Epithelial cell of prostate (primary cell): ENCODE measurements at places on chromosomes 2 and 18.

- DNase-seq = peak; percentile 90
Observed at GRCh38 chr2:152421521-152422370, 86.8 kb downstream of the FMNL2 start.

- no peak for DNase-seq
Observed at GRCh38 chr2:26913999-26914658, 56.3 kb upstream of the MAPRE3 start.

DNA sequence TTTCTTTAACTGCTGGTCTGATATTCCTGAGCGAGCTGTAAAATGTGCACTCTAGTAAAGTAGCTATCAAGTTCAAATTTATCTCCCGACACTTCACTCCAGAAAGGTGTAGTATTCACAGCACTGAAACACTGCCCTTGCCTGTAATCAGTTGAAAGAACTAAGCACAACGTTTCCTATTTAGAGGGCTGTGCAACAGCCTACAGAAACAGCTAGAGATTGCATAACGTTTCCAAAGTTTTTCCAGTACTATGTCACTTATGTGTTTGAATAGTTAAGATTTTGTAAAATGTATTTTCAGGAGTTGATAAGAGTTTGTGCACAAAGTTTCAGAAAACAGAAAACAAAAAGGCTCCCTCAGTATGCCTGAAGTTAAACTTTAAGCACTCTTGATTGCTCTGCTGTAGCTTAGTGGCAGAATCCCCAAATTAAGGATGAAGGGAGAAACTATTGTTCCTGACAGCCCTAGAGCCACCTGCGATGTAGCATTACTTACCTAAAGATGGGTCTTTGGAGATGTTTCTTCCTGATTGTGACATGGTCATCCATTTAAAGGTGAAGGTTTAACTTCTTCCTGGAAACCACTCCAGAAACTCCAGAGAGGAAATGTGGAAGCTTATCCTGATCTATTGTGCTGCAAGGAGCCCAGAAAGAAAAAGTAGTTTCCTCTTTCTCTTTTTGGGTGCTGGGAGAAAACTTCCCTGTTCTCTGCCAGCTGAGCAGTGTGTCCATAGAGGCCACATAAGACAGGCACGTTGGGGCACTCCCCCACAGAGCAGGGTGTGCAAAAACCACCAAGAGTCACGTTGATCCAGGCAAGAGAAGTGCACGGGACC lies 536 bp downstream of the PDE1A start:
- no peak for DNase-seq

DNA sequence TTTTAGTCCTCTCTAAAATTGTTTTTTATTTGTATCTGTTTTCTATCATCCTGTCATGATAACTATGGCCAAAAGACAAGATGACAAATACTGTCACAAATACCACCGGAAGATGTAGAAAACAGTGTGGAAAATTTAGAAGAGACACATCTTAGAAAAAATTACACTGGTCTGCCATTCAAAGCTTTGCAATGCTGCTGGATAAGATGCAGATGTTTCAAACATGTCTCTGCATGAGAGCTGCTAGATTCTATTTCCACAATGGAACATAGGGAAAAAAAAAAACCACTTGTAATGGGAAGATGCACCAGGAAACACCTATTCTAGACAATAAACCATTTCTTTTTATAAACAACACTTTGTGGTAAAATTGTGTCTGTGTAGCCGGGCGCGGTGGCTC lies 5.8 kb upstream of the TAF1B start:
- DNase-seq = no peak

GRCh38 chr2:85011747-85012146 lies 40.8 kb downstream of the KCMF1 start:
- no peak for DNase-seq

GRCh38 chr18:22254088-22254487 lies 84.7 kb downstream of the GATA6 start:
- DNase-seq = no peak

- DNase-seq = no peak
Observed at GRCh38 chr2:240916571-240917008, 10.5 kb downstream of the CROCC2 start.

DNA sequence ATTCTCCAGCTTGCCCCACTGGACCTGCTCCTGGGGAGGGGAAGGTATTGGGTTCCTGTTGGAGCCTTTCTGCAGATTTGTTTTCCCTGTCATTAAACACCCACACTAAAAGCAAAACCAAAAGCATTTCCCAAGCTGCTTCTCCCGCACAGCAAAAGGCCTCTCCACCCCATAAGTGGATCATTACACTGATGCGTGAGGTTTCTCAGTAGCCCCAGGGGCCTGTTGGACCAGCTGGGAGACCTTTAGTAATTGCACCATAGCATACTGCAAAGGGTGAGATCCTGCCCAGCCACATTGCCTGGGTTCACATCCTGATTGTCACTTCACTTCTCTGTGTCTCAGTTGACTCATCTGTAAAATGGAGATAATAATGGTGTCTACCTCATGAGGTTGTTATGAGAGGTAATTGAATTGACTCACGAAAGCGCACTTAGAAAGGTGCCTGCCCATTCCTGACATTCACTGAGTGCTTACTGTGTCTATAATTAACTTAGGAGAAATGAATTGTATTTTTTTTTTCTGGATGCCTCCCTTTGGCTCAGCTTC lies 43.9 kb downstream of the TOGARAM2 start:
- no peak for DNase-seq

GRCh38 chr18:5984245-5984644 lies 88.9 kb upstream of the TMEM200C start:
- no peak for DNase-seq

DNA sequence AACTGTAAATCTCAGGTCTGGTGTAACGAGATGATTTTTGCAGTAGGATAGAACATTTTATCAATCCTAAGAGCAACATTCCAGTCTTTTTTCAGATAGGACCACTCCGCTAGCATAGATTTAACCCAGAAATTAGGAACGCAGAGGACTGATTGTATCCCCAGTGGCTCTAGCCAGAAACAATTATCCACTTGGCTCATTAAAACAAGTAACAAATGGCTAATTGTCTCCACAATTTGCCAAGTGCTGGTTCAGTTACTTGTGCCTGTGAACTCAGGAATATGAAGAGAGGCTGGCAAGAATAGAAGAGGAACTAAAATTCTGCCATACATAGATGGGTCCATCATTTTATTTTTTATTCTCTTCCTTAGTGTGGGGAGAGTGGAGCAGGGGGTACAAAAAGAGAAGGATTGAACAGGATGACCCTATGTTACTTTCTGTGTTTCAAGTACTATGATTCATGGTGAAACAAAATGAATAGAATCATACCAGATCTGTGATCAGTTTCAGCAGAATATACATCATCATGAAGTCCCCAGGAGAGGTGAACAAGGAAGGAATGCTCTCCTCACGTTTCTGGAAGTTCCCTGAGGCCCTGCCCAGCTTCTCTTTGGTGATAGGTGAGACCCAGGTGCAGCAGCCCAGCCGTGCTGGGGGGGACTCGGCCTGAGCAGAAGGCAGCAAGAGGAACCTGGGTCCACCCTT lies 121.6 kb downstream of the ARL4C start:
- no peak for DNase-seq

DNA sequence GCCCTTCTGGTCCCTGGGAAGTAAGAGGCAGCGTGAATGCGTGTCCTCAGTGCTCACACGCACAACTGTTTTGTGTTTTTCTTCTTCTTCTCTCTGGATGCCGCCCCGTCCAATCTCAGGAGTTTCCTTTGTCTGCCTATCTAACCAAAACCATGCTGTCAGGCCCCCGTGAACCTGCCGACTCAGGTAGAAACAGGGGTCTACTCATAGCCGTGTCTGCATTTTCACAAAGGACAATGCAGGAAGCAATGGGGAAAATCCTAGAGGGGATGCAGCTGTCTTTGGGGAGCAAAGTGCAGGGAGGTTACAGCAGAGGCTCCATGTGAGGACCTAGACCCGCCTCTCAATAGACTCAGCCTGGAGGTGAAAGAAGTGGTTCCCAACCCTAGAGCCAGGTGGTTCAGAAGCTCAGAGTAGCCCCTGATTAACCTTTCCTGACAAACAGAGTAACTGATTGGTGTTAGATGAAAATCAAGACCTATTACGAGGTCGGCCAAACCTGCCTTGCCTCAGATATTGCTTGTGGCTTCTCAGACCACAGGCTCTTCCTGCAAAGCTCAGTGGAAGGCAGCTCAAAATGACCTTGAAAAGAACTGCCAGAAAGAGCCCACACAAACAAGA lies 49.3 kb downstream of the CD226 start:
- no peak for DNase-seq

DNA sequence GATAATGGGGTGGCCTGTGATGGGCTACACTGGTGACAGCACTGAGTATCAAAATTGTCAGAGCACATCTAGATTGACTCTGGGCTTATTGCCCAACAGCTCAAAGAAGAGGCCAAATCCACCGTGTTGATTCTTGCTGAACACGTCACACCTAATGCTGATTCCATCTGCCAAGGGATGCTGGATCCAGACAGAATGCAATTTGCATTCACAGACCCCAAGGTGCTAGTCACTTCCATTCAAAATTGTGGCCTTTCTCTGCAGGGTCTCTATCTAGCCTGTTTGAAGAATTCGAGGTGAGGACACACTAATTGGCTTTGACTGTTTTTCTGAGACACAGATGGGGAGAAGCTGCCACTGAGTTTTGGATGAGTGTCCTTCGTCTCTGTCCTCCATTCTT lies 13.5 kb upstream of the GPR39 start:
- DNase-seq = no peak

GRCh38 chr2:56834686-56835085 lies 650.9 kb downstream of the CCDC85A start:
- no peak for DNase-seq

DNA sequence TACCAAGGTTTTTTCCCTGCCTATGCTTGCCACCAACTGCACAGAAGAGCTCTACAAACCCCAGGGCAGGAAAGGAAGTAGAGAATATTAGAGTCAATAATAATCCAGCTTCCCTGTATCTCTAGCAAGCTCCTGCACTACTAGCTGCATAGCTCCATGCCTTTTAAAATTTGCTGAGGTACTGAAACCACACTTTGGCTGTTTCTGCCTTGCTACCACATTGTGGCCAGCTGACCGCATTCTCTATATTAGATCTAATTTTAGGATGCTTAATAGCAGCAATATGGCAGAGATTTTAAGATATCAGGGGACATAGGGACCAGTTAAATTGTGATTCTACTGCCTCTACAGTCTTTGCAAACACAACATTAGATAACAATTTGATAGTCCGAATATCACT lies 534.6 kb downstream of the MBD2 start:
- no peak for DNase-seq

GRCh38 chr2:36477746-36478145 lies 120.2 kb downstream of the FEZ2 start:
- DNase-seq = no peak

- no peak for DNase-seq
Observed at GRCh38 chr2:144239726-144240125, 280.2 kb downstream of the ZEB2 start.

- no peak for DNase-seq
Observed at GRCh38 chr2:184581391-184581790, 16.9 kb upstream of the ZNF804A start.

GRCh38 chr2:207722773-207723424 lies 11.5 kb downstream of the CCNYL1 start:
- DNase-seq = no peak

- no peak for DNase-seq
Observed at GRCh38 chr2:75045526-75046050, 87.1 kb downstream of the POLE4 start.

DNA sequence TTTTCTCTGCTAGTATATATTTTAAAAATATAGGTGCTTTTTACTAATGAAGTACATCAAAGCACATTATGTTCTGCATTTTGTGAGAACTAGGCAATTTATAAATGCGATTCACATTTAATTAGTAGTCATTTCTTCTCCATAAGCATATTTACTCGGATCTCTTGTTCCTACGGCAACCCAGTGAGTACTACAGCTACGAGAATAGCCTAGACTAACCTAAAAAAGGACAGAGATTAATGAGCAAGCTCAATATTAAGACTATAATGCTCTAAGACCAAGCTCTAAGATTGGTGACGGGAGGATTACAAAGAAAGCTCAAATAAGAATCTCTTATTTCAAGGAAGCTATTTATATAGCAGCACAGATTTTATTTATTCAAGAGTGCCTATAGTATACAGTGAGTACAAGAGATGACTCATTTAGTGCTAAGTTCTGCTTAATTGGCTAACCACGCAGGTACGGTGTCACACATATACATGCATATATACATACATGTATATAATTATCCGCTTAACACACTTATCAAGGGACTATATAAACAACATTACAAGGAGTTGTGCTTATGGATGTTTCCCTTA lies 364.7 kb downstream of the GPD2 start:
- no peak for DNase-seq

GRCh38 chr2:20509301-20509769 lies 62.5 kb downstream of the RHOB start:
- DNase-seq = no peak

DNA sequence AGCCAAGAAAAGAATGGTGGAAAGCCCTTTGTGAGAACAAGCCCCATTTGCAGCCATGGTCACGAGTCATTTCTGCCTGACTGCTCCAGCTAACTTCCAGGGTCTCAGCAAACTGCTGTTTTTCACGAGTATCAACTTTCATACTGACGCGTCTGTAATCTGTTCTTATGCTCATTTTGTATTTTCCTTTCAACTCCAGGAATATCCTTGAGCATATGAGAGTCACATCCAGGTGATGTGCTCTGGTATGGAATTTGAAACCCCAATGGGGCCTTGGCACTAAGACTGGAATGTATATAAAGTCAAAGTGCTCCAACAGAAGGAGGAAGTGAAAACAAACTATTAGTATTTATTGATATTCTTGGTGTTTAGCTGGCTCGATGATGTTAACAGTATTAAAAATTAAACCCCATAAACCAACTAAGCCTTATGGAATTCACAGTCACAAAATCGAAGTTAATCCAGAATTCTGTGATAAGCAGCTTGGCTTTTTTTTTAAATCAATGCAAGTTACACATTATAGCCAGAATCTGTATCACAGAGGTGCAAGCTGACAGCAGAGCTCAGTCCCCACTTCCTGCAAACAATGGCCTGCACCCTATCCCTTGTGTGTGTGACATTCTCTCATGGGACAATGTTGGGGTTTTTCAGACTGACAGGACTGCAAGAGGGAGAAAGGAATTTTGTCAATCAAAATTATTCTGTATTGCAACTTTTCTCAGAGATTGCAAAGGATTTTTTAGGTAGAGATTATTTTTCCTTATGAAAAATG lies 26.1 kb downstream of the SLC14A1 start:
- no peak for DNase-seq

- no peak for DNase-seq
Observed at GRCh38 chr2:57160976-57161375, 885.6 kb upstream of the VRK2 start.

- no peak for DNase-seq
Observed at GRCh38 chr2:233165895-233166661, 85.4 kb upstream of the ATG16L1 start.

GRCh38 chr18:57787068-57787685 lies 15.9 kb downstream of the ATP8B1 start:
- no peak for DNase-seq
